CD8-positive, alpha-beta memory T cell (primary cell): ENCODE measurements at places on chromosomes 16 and 17. TPM values are rescaled to one million over a fixed set of nuclear protein-coding genes. Genes with fewer than 3 reads are reported as not detected.

- H3K36me3 ChIP-seq = no peaks in the 10 kb centered on the region
- DNase-seq = no peak
- H3K4me1 ChIP-seq = no peaks in the 10 kb centered on the region
- no peaks in the 10 kb centered on the region for H3K27me3 ChIP-seq
- H3K27ac ChIP-seq = no peak overlapping the region
Measured at GRCh38 chr16:86848821-86849220, 270.5 kb downstream of the FOXL1 start.

- DNase-seq = no peak
- no peaks in the 10 kb centered on the region for H3K36me3 ChIP-seq
- no peak overlapping the region for H3K27ac ChIP-seq
- H3K4me1 ChIP-seq = no peaks in the 10 kb centered on the region
Measured at GRCh38 chr17:64289741-64290141, 26.7 kb upstream of the TEX2 start.

- H3K36me3 ChIP-seq = no peaks in the 10 kb centered on the region
- no peak for DNase-seq
- H3K4me3 ChIP-seq = no peak overlapping the region
Measured at GRCh38 chr16:10641953-10642949, 52.5 kb downstream of the TEKT5 start.

DNA sequence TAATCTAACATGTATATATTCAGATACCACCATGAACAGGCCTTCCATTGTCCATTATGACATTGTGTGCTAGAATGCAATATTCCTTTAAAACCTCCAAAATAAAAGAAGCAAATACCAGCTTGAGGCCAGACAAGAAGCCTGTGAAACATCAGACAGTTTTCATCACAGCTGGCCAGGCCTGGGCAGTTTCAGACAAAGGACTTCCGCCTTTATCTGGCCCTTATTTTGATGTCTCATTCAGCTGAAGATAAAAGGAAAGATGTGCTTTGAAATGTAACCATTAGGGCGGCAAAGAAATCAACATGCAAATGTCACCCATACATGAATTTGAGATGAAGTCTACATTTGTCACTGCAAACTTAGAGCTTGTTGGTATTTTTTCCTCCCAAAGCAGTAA lies 737.5 kb downstream of the KCNJ2 start:
- H3K27ac ChIP-seq = no peak overlapping the region
- no peaks in the 10 kb centered on the region for H3K36me3 ChIP-seq
- H3K4me3 ChIP-seq = no peak overlapping the region
- H3K4me1 ChIP-seq = no peaks in the 10 kb centered on the region
- no peak for DNase-seq

DNA sequence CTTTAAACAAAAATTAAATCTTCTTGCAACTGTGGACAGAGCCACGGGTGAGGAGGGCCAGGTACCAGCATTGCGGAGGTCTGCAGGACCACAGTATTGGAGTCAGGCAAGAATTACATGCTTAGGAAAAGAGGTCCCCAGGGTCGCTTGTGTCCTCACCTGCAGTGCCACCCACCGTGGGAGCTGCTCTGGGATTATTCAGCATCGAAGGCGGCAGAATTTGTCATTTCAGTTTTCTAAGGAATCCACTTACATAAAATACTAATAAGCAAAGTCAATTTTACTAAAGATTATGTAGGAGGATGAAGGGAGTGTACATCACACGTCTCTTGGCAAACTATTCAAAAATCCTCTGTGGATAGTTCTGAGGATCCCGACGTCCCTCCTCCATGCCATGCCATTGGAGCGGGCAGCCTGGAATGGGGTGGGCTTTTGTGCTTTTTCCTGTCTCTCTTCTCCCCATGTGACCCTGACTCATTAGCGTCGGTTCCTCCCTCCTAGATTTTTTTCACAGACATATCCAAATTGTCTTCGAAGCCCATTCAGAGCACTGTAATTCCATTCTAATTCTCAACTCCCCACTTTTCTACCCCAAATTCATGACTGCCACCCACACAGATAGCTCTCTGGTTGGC lies 3.0 kb upstream of the PIK3R6 start:
- peaks cover 21% of the 10 kb centered on the region for H3K4me1 ChIP-seq
- no peak overlapping the region for H3K27ac ChIP-seq
- no peak overlapping the region for H3K4me3 ChIP-seq
- H3K27me3 ChIP-seq = no peaks in the 10 kb centered on the region
- DNase-seq = no peak

DNA sequence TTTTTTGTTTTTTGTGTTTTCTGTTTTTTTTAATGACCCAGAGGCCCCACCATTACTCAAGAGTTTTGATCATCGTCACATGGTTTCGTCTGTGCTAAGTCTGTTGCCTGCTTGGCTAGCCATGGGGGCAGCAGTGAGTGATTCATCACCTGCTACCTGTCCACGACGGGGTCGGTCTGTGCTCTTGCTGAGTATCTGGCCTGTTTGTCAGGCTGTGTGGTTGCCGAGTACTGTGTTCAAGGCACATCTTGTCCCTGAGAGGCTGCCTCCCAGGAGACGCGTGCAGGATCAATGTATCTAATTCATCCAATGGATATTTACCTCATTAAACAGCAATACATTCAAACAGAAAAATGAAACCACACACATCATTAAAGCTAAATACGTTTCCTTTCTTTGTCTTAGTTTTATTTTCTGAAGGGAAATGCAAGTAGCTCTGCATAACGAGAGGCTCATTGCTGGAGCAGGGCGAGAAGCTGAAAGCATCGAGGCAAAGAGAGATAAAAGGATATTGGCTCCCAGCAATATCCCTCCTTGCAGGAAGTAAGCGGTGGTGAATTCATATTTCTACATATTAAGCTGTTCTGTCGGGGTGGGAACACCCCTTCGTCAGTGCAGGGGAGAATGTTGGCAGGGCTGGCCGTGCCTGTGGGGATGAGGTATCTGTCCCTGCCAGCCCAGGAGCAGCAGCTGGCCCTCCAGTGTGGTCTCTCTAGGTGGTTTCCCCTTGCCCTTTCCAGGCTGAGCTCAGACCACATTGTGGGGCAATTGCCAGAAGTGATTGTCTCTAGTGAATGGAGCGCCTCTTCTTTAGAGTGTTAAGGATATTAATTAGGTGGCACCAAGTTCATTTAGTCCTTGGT lies 166.2 kb upstream of the ASIC2 start:
- no peaks in the 10 kb centered on the region for H3K4me1 ChIP-seq
- no peak for DNase-seq
- no peaks in the 10 kb centered on the region for H3K27me3 ChIP-seq
- no peak overlapping the region for H3K4me3 ChIP-seq

DNA sequence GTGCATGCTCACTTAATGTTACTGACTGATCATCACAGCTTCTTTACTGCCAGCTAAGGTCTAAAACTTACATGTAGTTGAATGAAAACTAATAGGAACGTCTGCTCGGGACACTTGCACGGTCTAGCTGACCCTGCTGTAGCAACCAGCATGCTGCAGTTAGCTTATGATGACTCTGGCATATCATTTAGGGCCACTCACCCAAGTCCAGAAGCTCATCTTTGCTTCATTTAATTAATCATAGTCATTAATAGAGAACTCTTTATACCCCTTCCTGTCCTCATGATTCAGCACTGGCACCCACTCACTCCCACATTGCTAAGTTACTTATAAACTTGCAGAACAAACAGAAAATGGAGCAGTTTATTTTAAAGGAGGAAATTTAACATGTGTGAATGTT lies 136.3 kb downstream of the NLK start:
- H3K27ac ChIP-seq = no peak overlapping the region
- H3K36me3 ChIP-seq = no peaks in the 10 kb centered on the region
- no peak overlapping the region for H3K4me3 ChIP-seq

- H3K27me3 ChIP-seq = no peaks in the 10 kb centered on the region
- no peak overlapping the region for H3K27ac ChIP-seq
- H3K4me3 ChIP-seq = no peak overlapping the region
- DNase-seq = no peak
- H3K4me1 ChIP-seq = no peaks in the 10 kb centered on the region
- no peaks in the 10 kb centered on the region for H3K36me3 ChIP-seq
Measured at GRCh38 chr16:12661656-12662172, 142.0 kb downstream of the CPPED1 start.

DNA sequence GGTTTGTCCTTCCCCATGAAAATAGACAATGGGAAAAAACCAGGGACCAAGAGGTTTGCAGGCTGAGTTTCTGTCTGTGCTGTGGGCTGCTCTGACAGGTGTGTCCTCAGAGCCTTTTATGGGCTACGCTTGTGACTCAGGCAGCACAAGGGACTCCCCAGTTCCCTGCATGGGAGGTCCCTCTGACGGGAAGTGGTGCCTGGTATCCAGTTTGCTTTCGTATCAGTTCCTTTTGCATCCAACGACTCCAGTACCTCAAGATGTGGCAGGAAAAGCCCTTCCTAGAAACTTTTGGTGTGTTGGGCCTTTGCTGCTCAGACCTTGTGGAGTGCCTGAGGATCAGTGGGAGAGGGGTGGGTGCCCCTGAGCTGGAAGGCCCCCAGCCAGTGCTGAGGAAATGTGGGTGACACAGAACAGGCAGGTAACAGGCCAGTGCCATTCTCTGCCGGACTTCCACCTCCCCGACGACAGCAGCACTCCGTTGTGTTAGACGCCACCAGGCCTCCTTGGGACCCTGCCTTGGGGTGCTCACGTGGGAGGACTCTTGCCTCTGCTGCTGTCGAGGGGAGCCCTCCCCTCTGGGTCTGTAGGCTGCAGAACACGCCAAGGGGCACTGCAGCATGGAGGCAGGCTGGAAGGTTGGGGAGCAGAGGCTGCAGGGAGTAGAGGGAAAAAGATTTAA lies 38.4 kb upstream of the IRF8 start:
- no peaks in the 10 kb centered on the region for H3K4me1 ChIP-seq
- H3K4me3 ChIP-seq = no peak overlapping the region
- H3K27me3 ChIP-seq = no peaks in the 10 kb centered on the region
- DNase-seq = no peak
- H3K36me3 ChIP-seq = no peaks in the 10 kb centered on the region

DNA sequence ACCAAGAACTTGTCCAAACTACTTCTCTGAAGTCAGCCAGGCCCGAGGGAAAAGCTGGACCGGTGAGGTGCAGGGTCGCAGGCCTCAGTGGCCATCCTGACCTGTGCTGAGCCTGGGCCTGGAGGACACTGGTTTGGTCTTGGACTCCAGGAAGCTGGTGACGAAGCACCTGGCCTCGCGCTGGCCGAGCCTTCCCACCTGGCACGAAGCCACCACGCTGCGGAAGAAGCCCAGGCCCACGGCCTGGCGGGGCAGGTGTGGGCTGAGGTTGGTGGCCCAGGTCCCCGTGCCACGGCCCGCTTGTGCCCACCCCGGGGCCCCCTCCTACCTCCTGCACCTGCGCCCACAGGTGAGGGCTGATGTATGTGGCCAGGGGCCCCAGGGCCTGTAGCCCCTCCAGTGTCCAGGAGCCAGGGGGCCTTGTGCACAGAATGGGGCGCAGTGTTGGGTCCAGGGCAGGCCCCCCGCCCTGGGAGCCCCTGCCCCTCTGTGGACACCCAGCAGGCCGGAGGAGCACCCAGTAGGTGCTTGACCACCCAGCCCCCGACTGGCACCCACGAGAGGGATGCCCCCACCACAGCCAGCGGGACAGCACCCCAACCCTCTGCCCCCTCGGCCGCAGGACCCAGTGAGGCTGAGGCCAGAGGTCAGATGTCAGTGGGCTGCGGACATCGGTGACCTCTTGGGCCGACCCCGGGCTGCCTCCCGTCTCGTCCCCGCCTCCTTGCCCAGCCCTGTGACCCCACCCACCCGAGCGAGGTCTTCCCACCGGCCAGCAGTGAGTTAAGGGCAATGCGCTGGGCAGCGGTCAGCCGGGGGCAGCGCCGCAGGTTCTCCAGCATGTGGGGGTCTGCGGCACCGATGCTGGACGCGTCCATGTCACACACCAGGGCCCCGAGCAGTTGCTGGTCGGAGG lies 13.8 kb downstream of the MSLN start:
- H3K27ac ChIP-seq = no peak overlapping the region
- H3K4me1 ChIP-seq = no peaks in the 10 kb centered on the region
- no peak overlapping the region for H3K4me3 ChIP-seq

DNA sequence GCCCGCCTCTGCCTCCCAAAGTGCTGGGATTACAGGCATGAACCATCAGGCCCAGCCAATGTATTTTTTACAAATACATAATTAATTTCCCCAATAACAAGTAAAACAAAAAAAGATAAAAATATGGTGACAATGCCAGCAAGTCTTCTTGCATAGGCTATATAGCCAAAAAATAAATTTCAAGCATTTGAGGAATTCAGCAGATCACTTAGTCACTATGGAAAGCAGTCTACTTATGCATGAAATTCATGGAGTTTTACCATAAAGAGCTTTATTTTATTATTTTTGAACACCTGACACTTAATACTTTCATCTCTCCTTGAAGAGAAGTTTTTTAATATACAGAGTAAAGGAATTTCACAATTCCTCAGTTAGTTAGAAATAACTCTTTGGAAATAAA lies 56.4 kb downstream of the BRIP1 start:
- H3K27ac ChIP-seq = no peak overlapping the region
- no peak for DNase-seq
- no peaks in the 10 kb centered on the region for H3K27me3 ChIP-seq
- H3K4me3 ChIP-seq = no peak overlapping the region

- no peaks in the 10 kb centered on the region for H3K4me1 ChIP-seq
- no peak overlapping the region for H3K27ac ChIP-seq
- H3K27me3 ChIP-seq = no peaks in the 10 kb centered on the region
- H3K36me3 ChIP-seq = no peaks in the 10 kb centered on the region
- no peak overlapping the region for H3K4me3 ChIP-seq
Measured at GRCh38 chr16:87291944-87292343, 25.2 kb downstream of the C16orf95 start.

DNA sequence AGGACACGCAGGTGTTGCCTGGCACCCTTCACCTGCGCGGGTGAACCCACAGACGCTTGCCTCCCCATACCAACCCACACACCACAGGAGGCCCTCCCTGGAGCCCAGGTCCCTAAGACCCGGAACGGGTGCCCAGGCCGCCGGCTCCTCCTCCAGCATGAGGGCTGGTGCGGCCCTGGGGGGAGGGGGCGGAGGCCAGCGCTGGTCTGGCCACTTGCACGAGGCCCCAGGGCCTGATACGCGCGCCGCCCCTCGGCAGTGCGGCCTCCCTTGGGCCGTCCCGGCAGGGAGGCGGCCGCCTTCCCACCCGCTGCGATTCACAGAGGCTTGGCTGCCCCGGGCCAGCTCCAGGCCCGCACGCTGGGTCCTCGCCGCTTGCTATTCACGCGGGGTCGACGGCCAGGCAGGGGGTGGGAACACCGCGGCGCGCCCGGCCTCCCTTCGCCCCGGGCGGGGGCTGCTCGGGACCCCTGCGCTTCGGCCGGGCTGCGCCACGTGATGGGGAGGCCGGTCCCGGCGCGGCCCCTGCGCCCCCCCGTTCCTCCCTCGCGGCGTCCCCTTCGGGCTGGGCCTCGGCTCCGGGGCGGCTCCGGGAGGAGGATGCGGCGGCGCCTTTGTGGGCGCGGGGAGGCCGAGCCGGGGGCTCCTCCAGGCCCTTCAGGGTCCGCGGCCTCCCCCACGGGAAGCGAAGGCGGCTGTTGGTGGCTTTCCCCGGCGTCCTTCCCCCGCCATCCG lies 685 bp downstream of the FASN start:
- H3K27ac ChIP-seq = peak overlapping the region; percentile 67
- H3K4me3 ChIP-seq = peak overlapping the region; percentile 54
- peak; percentile 17 for DNase-seq
- H3K36me3 ChIP-seq = no peaks in the 10 kb centered on the region

- peak overlapping the region; percentile 97 for H3K4me3 ChIP-seq
- no peak overlapping the region for H3K27ac ChIP-seq
- peaks cover 75% of the 10 kb centered on the region for H3K4me1 ChIP-seq
Measured at GRCh38 chr17:4942760-4943508, 2.9 kb downstream of the RNF167 start.

The ABCA10 gene
- polyA plus RNA-seq = not detected

The KRTAP4-3 gene
- polyA plus RNA-seq = not detected

The PRSS21 gene
- polyA plus RNA-seq = 13.6 TPM

The C17orf50 gene
- not detected for polyA plus RNA-seq

The WRAP53 gene
- 16.6 TPM for polyA plus RNA-seq

The XYLT1 gene
- polyA plus RNA-seq = 1.4 TPM

The ZC3H7A gene
- polyA plus RNA-seq = 35.6 TPM

The HDAC5 gene
- polyA plus RNA-seq = 38.1 TPM

The STAT5B gene
- 108 TPM for polyA plus RNA-seq
